ENCODE measurements at places on chromosomes 4 and X.

GRCh38 chrX:88613338-88613737 is 133.7 kb upstream of the CPXCR1 start:
- DNase-seq = no peak

DNA sequence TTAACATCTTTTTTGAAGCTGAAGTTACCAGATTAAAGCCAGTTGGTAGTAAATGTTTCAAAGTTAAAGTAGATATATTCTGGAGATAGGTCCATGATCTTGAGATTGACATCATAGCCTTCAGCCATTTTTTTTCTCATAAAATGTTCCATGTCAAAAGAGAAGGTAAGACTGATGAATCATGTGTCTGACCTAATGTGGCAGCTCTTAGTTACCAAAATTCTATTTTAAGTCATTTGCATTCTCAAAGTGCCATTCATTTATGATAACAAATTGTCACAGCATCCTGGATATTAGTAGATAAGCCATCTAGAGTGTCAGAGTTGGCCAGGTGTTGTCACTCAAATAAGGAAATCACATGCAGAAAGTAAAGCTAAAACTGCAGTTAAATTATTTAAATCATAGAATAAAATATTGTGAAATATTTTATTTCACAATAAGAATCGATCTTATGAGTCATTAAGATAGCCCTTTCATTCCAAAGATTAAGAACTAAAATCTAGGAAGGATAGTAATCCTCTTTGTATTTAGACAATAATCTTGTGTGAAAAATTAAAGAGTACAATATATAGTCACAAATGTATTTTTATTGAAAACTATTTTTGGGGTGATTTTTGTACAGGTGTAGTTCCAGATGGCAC is 65.7 kb upstream of the ADAD1 start:
- no peak for DNase-seq

GRCh38 chr4:45477311-45477733 is 646.5 kb downstream of the GABRG1 start:
- no peak for DNase-seq

DNA sequence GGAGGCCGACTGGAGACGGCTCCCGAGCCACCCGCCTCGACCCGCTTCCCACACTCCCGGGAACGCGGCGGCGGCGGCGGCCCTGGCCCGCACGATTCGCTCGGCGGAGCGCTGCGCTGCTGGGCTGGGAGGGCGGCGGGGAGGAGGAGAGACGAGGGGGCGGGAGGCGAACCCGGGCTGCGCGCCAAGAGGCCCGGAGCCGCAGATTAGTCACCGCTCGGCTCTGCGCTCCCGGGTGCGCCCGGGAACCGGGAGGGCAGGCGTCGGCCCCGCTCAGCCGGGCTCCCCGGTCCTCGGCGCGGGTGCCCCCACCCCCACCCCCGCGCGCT is 11.2 kb upstream of the BCOR start:
- peak; percentile 87 for DNase-seq

DNA sequence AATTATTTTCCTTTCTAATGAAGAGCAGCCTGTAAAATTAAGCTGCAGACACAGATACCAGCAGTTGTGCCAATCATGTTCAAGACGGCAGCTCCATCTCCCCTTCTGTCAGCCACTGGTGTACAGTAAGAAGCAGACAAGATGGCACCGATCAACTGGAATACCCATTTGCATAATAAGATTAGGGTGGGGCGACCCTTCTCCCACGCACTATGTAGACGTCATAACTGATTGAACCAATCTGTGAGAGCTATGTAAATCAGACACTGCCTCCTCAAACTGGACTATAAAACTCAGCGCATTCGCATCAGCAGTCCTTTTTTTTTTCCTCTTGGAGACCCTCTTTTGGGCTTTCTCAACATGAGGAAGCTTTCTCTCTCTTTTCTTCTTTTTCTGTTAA is 40.4 kb upstream of the INTS6L start:
- DNase-seq = no peak

DNA sequence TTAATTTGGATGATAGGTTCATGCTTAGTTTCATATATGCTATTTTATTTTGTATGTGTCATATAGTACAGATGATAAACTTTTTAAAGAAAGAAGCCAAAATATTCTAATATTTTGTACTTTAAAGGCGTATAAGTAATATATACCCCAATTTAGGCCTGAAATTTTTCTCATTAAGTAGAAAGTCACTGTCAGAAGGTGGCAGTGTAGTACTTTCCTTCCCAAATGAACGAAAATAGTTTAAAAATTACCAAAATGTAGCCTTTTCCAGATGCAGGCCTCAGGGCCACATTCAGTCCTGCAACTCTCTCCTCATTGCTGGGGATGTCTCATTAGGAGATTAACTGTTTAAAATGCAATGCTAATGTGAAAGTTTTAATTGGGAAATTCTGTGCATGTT is 1263.6 kb downstream of the C4orf33 start:
- no peak for DNase-seq

GRCh38 chrX:108303682-108304081 is 134.5 kb downstream of the COL4A6 start:
- DNase-seq = no peak

DNA sequence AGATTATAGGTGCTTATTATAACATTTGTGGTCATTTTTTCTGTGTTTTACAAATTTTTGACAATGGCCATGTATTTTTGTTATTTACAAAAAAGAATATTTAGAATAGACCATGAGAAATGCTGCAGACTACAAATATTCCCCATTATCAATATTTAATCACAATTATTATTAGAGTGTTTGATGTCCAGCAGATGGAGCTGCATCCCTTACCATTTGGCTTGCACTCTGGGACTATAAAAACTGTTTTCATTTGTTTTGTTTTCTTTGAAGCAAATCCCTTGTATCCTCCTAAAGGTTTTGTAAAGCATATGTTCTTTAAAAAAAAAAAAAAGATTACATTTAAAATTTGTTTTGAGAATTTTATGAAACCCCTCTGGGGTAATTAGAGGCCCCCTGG is 85.6 kb upstream of the CXorf66 start:
- no peak for DNase-seq

DNA sequence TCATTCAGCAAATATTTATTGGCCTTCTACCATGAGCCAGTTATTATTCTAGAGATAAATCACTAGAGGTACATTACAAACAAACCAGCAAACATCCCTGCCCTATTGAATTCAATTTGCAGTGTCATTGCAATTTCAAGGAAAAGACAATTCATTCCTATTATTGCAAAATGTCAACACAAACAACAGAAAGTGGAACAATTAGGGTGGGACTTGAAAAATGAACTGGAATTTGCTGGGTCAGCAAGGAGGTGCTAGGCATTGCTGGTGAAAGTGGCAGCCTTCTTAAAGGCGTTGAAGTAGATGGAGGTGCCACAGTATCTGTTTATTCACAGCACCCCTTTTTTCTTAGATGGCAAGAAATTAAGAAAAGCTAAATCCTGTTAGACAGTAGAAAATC is 224.0 kb upstream of the BMP3 start:
- DNase-seq = no peak
